ENCODE measurements at places on chromosomes 2 and 18.
A peak's percentile ranks its signal among the peaks of the same experiment; 100 is the strongest.

DNA sequence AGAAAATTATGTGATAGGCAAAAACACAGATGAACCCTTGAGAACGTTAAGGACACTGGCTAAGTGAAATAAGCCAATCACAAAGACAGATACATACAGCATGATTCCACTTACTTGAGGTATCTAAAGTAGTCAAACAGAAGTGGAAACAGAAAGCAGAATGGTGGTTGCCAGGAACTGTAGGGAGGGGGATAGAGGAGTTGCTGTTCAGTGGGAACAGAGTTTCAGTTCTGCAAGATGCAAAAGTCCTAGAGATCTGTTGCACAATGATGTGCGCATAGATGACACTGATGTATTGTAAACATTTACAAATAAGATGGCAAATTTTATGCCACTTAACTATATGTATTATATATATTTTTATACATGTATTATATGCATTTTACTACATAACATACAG is 59.7 kb downstream of the POLE4 start:
- no peak for DNase-seq

DNA sequence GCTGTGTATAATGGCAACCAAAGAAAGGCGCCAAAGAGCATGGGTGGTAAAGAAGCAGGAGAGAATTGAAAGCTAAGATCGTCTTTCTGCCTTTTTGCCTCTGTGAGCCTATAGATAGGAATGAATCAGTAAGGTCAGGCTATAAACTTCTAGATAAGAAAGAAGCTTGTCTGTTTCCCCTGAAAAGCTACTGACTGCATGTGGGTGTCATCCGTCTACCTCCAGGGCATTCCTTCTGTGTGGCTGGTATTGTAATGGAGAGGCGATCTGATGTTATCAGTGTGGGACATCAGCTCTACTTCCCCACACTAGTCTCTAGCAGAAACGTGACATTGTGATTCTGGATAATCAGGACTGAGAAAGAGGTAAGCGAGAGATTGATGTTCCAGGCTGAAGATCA is 63.4 kb upstream of the PLA2R1 start:
- DNase-seq, result no peak

DNA sequence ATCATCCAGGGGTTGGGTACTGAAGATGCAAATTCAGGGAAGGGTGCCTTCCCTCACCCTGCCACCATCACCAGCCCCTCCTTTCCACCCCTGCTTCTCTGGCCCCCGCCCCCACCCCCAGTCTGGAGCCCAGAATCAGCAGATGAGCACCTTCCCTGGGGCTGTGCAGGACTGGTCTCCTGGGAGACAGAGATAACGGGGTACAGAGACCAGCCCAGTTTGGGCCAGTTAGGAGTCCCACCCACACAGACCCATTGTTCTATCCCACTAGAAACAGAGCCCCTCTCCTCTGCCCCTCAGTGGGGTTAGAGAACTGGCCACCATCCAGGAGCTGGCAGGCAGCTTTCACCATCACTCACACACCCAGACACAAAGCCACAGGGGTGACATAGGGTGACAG is 4.5 kb upstream of the CRYBA2 start:
- DNase-seq, result no peak

- no peak for DNase-seq
Observed at GRCh38 chr2:236168110-236169080, at the start of gene GBX2. GBX2 (minus strand) TSS chr2:236168386; CDS start chr2:236167971, 415 bp downstream.

- no peak for DNase-seq
Observed at GRCh38 chr2:32011485-32011960, 715 bp upstream of the MEMO1 start.

GRCh38 chr2:225748609-225749008 is 349.1 kb downstream of the NYAP2 start:
- no peak for DNase-seq

DNA sequence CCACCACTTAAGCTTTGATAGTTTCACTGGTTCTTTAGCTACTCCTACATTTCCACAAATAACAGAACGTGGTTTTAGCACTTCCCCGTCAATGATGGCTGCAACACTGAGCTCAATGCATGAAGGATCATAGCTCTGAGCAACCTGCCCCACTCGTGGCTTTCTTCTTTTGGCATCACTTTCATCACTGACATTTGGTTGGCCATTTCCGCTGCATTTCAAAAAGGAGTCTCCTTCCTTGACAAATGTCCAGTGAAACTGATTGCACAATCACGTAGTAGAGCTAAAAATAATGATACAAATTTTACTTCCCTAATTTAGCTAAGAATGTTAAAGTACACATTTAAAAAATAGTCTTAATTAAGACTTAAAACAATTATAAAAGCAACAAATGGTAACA is 205.2 kb upstream of the HDAC4 start:
- no peak for DNase-seq

DNA sequence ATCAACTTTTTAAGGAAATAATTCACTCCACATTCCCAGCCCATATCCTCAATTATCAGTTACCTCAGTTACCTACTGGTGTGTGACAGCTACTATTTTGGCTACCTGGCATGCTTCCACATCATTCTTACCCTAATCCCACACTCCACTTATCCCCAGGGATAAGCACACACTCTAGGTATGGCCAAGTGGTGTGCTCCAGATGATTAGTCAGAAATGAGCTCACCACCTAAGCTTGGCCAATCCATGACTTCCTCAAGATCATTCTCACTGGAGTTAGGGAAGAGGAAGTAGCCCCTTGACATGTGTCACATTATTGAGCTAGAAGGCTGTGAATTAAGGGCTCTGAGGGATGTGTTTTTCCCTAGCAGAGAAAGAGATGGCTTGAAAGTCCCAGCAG is 20.9 kb upstream of the SMAD4 start:
- DNase-seq, result peak; percentile 93

GRCh38 chr2:10242451-10242850 is 60.3 kb upstream of the HPCAL1 start:
- DNase-seq, result no peak

- DNase-seq, result no peak
Observed at GRCh38 chr2:113200236-113200635, 26.5 kb downstream of the PSD4 start.

- no peak for DNase-seq
Observed at GRCh38 chr2:212943351-212943750, 208.1 kb downstream of the IKZF2 start.

GRCh38 chr2:218290316-218291261 is 1.7 kb downstream of the TMBIM1 start:
- no peak for DNase-seq

- no peak for DNase-seq
Observed at GRCh38 chr2:27185331-27186026, 26.4 kb upstream of the ATRAID start.

DNA sequence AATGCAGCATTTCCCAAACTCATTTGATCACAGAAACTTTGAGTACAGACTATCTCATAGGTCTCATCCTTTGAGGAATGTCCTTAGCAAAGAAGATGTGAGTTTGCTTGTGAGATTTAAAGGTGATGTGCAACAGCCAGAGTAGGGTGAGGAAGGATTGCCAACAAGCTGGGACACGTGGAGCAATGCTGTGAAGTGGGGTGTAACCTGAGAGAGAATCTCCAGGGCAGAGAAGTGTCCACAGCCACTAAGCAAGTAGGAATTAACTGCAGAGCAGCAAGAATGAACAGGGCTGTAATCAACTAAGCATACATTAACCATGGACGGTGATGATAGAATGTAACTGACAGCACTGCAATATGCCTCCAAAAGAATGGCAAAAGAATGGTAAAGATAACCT is 469.9 kb upstream of the NRP2 start:
- DNase-seq, result no peak

DNA sequence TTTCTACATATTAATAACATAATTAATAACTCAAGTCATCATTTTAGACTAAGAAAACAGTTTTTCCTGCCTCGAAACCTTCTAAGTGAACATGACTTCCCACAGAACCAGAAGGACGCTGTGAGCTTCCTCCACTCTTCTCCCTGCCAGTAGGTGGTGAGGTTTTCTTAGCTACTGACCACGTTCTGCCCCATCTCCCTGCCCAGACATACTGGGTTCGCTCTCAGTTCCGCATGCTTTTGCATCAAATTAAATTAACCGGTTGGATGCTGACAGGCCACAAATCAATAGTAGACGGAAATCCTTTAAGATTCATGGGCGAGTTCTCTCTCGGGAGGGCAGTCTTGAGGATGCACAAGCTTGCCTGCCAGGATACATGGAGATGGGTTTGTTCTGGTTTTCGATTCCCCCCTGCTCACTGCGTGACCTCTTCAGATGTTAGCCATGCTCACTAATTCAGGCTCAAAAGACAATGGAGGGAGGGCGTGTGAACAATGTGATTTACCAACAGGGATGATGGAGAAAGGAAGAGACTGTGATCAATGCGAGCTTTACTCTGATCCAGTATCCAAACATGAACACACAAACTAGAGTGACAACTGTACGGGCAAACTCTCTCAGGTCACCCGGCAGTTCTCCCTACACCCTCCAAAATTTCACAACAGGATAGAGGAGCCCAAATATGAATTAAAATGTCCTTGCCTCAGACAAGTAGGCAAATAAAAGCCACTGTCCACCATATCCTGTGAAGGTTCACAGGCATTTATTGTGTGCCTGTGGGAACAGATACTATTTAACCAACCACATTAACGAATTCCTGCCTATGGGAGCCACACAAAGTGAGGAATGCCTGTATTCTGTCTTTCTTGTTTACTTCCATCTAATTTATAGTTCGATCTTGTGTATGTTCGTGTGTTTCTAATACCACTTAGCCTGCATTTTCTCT is 375.7 kb downstream of the EIPR1 start:
- peak; percentile 24 for DNase-seq

DNA sequence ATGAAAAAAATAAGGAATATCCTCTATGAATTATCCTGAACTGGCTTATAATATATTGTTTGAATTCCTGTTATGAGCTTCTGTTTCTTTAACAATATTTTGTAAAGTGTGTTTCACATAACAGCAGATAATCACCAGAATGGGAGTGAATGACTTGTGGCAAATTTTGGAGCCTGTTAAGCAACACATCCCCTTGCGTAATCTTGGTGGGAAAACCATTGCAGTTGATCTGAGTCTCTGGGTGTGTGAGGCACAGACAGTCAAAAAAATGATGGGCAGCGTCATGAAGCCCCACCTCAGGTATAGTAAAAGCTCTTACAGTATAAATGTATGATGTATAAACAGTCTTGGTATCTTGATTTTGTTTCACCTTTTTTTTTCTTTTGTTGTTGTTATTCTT is 5.9 kb downstream of the GEN1 start:
- DNase-seq, result no peak

DNA sequence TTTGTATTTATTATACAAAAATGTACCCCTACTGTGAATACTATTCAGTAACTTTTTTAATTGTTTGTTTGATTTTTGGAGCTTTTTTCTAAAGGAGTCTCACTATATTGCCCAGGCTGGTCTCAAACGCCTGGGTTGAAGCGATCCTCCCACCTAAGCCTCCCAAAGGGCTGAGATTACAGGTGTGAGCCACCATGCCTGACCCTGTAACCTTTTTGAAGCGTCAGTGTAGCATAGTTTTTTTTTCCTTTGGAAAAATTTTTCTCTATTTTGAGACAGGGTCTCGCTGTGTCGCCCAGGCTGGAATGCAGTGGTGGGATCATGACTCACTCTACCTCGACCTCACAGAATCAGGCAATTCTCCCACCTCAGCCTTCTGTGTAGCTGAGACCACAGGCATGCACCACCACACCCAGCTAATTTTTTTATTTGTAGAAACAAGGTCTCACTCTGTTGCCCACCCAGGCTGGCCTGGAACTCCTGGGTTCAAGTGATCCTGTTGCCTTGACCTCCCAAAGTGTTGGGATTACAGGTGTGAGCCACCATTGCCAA is 2.0 kb downstream of the GMCL1 start:
- no peak for DNase-seq

DNA sequence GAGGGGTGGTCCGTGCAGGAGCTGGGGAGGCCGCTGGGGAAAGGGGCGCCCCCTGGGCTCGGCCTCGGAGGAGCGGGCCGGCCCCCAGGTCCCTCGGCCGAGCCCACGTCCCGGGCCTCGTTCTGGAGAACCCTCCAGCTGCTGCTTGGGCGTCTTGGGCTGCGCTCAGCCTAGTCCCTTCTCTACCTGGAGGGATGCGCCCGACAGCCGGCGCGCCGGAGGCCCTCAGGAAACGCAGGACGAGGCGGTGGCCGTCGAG is 293 bp upstream of the D2HGDH start:
- DNase-seq, result no peak

DNA sequence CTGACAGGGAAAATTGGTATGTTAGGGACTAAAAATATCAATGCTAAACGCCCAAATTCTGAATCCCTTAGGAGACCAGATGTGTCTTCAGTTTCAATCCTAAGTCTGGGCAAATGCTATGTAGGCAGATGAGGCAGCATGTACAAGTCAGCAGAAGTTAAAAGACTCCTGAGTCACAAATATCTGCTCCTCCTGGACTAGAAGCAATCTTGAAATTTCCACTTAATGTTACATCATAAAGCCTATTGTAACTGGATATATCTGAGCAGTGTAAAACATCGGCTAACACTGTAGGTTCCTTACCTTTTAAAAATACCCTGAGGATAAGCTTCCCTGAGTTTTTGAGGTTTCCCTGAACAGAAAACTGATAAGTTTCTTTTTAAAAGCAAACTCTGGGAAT is 1087.6 kb upstream of the PIK3C3 start:
- DNase-seq, result no peak

DNA sequence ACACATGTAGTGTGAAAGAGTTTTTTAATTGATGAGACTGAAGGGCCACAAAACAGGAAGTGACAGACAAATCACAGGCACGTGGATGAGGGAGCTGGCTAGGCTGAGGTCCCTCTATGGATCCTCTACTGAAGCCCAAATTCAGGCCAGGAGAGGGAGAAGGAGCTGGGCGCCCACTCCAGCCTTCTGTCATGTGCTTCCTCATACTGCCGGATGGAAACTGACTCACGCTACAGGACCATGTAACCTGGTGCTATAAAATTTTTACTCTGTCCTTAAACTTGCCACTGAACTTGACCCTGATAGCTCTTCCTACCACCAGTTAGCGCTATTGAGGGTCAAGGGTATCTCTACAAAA is 31.3 kb downstream of the PSTPIP2 start:
- DNase-seq, result no peak

- DNase-seq, result no peak
Observed at GRCh38 chr18:63306249-63306648, 13.3 kb downstream of the BCL2 start.

All from NCI-H524 treated with DMSO at 0.1 percent for 48 hours (cell line).